ENCODE measurements at places on chromosomes 6 and 20. TPM values are rescaled to one million over a fixed set of nuclear protein-coding genes. Genes with fewer than 3 reads are reported as not detected.

NCOA7 gene
- polyA plus RNA-seq = 23.4 TPM

DNA sequence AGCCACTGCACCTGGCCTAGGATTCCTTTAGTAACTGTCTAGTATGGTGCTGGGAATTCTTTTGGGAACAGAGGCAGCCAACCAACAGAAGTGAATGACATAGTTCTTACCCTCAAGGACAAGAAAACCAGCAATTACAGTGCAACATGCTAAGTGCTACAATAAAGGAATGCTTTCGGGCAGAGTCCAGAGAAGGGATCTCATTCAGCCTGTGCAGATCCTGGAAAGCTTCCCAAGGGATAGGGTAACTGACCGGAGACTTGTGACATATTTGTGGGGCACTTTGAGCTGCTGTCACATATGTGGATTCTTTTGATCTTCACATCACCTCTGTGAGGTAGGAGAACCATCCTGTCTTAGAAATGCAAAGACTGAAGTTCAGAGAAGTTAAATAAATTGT is 46.8 kb downstream of the C6orf15 start:
- no peak overlapping the region for H3K27ac ChIP-seq
- H3K27me3 ChIP-seq = peaks cover 4% of the 10 kb centered on the region
- H3K4me3 ChIP-seq = no peak overlapping the region
- no peak for DNase-seq
- H3K36me3 ChIP-seq = no peaks in the 10 kb centered on the region
- H3K4me1 ChIP-seq = no peaks in the 10 kb centered on the region

- H3K27ac ChIP-seq = no peak overlapping the region
- no peaks in the 10 kb centered on the region for H3K4me1 ChIP-seq
- no peak for DNase-seq
- no peak overlapping the region for H3K4me3 ChIP-seq
- H3K36me3 ChIP-seq = no peaks in the 10 kb centered on the region
Measured at GRCh38 chr20:23641936-23642751, 4.4 kb upstream of the CST3 start.

SEL1L2 gene
- not detected for polyA plus RNA-seq

GRCh38 chr6:56279331-56280080 is 32.1 kb upstream of the COL21A1 start:
- H3K4me1 ChIP-seq = no peaks in the 10 kb centered on the region
- H3K4me3 ChIP-seq = no peak overlapping the region
- no peak overlapping the region for H3K27ac ChIP-seq
- no peaks in the 10 kb centered on the region for H3K36me3 ChIP-seq

- no peak for DNase-seq
- H3K27me3 ChIP-seq = no peaks in the 10 kb centered on the region
- peaks cover 38% of the 10 kb centered on the region for H3K4me1 ChIP-seq
- no peak overlapping the region for H3K4me3 ChIP-seq
- peaks cover 7% of the 10 kb centered on the region for H3K36me3 ChIP-seq
Measured at GRCh38 chr6:90025523-90026061, 131.3 kb downstream of the GJA10 start.

DNA sequence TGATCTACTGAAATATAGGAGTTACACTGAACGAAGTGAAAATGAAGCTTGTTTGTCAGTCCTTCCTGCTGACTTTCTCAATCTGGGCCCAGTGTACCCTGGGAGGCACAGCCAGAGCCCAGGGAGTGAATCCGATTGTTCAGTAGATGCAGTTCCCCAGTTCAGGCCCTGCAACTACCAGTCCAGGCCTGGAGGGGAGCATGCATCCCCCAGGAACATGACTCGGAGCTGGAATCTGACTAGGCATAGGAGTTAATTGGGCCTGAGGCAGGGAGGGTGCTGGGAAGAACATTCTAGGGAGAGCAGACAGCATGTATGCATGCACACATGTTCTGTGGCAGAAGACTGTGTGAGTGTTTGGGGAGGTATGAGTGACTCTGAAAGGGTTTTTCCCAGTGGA is 42.1 kb downstream of the PHACTR3 start:
- no peaks in the 10 kb centered on the region for H3K27me3 ChIP-seq
- H3K36me3 ChIP-seq = no peaks in the 10 kb centered on the region
- no peak overlapping the region for H3K27ac ChIP-seq

DNA sequence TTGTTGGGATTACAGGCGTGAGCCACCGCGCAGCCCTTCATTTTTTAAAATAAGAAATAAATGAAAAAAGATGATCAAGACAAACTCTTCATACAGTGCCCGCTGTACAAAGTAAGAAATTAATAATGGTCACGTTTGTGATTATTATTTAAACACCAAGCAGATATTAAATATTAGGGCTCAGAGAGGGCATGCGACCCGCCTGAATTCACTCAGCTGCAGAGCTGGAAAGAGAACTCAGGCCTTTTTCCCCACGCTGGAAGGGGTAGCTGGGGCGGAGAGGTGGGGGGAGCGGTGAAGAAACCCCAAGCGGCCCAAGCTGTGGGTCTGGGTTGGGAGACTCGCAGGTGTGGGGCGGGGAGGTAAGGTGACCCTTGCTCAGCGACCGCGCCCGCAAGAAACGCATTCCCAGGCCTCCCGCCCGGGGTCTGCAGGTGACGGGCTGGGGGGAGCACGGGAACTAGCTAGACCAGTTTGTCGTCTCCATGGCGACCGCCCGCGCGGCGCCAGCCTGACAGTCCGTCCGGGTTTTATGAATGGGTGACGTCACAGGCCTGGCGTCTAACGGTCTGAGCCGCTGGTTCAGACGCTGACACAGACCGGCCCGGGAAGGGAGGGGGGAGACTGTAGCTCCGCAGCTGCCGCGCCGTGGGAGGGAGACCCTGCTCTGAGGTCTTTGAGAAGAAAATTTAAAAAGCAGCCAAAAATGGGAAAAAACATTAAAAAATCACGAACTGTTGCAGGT is 1.1 kb upstream of the ID1 start:
- H3K4me3 ChIP-seq = peak overlapping the region; percentile 97
- H3K36me3 ChIP-seq = no peaks in the 10 kb centered on the region
- peak overlapping the region; percentile 36 for H3K27ac ChIP-seq
- peak; percentile 68 for DNase-seq
- H3K4me1 ChIP-seq = peaks cover 5% of the 10 kb centered on the region

ZSCAN9 gene
- polyA plus RNA-seq = 1.6 TPM

PPP1R3G gene
- polyA plus RNA-seq = not detected
